Activated CD8-positive, alpha-beta memory T cell treated with anti-CD3 and anti-CD28 coated beads, Interleukin-2, amount 50 U/mL, for 4 hours (primary cell): ENCODE measurements at places on chromosomes 5 and 9.

GRCh38 chr5:128220841-128221240 lies 137.3 kb downstream of the SLC12A2 start:
- DNase-seq, result no peak

DNA sequence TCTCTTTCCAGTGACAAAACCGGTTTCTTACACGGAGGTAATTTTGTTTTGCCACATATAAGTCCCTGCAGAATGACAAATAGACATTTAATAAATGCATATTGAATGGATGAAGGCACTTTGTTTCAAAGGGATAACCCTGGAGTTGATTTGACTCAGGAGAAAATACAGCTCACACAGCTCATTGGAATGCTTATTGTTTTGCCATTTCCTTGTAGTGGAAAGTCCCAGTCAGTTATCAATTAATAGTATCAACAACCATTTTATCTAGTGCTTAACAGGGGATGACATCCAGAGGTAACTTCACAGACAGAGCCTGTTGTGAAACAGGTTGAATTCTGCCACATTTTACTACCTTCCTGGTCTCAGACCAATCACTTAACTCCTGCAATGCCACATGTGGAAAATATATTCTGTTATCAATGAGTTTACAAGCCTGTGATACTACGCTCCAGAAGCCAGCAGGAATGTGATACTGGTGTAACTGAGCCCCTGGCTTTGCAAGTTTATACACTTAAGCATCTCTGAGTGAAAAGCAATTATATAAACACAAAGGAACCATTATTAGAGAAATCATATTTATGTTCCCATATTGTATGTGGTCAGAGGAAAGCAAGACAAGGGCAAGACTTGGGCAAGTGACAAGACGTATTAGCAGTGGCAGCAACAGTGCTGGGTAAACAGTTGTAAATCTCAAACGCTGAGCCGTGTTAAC lies 123.1 kb upstream of the ANKRD55 start:
- DNase-seq, result no peak

- no peak for DNase-seq
Measured at GRCh38 chr9:13755551-13755950, 476.1 kb upstream of the MPDZ start.

DNA sequence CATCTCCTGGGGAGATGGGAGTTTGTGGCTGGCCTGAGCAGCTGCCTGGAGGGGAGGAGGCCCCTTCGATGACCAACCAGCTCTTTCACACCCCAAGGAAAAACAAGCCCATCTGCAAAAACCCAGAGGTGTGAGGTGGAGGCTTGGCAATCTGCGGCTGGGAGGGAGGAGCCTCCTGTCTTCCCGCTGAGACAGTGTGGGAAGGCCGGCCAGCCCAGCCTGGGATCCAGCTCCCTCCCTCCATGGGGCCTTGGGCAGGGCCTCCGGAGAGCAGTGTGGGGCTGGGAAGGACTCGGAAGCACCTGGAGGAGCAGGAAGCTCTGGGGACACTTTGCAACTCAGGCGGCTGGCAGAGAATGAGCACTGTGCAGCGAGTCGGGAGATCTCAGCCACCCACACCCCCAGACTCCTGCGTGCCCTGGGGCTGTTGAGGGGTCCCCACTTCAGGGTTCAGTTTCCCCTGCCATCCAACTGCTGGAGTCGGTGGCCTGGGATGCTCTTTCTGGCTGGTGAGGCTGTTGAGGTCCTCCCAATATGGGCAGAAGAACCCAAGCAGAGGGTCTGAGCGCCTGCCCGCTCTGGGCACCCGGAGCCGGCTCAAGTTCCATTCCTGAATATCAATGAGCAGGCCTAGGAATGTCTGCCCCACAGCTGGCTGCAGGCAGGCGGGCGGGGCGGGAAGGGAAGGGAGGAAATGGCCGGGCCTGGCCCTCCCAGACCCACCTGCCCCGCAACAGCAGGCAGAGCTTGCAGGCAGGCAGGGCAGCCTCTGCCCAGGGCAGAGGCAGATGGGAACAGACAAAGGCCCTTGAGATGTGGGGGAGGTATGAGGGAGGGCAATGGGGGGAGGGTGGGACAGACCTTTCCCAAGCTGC lies 101.1 kb downstream of the FGF18 start:
- DNase-seq, result no peak

DNA sequence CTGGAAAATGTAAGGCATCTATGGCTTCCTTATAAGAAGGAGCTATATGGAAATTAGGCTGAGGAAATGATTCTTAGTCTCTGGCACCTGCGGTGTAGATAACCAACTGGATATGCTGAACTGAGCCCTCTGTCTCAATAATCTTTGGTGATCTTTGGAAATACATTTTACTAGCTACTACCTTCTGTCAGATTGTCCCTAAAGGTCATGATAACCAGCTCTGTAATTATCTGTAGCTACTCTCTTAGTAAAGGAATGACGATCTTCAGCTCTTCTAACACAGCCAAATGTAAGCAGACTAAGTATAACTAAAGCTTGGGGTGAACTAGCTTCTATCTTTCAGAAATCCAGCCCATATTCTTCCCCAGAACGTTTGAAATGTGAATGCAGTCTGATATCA lies 124.9 kb upstream of the GRHPR start:
- DNase-seq, result no peak

GRCh38 chr5:124536333-124536732 lies 210.1 kb downstream of the ZNF608 start:
- no peak for DNase-seq

DNA sequence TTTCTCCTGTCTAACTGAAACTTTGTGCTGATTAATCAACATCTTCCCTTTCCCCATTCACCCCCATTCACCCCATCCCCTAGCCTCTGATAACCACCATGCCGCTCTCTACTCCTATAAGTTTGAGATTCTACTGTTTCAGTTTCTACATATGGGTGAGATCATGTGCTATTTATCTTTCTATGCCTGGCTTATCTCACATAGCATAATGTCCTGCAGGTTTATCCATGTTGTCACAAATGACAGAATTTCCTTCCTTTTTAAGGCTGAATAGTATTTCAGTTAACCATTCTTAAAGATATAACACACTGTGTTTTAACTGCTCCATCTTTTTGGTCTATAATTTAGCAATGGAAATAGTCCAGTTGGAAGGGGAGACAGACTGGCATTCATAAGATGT lies 205.1 kb downstream of the SNCAIP start:
- no peak for DNase-seq

DNA sequence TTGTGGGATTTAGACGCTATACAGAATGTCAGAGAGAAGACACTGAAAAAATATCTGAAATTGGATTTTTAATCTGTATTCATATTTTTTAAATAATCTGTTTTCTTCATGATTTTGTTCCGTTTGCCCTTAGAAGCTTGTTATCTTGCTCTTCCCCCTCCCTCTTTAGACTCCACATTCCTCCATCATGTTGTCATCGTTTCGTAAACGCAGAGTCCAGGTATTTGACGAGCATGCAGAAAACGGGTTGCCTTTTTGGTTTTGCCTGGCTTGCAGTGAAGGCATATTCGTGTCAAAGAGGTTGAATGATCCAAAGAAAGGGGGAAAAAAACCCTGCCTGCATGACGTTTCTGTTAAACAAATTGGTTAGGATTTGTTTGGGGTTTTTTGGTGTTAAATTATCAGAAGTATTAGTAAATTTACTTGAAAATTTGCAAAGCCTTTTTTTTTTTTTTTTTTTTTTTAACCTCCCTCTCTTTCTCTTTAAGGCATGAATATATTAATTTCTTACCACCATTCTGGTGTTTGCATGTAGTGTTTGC lies 2.9 kb downstream of the SPTAN1 start:
- no peak for DNase-seq

GRCh38 chr5:1133510-1134201 lies 21.8 kb upstream of the SLC12A7 start:
- DNase-seq, result no peak

DNA sequence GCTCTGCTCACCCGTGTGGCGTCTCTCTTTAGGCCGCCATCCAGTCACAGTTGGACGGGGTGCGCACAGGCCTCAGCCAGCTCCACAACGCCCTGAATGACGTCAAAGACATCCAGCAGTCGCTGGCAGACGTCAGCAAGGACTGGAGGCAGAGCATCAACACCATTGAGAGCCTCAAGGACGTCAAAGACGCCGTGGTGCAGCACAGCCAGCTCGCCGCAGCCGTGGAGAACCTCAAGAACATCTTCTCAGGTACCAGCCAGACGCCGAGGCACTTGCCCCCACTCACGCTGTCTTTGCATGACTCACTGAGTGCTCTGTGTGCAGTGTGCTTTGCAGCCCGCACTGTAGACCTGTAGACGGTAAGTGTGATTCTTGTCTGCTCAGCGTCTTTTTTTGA lies 4.5 kb downstream of the EXOC3 start:
- no peak for DNase-seq

- no peak for DNase-seq
Measured at GRCh38 chr5:135609981-135610380, 31.2 kb upstream of the CXCL14 start.

GRCh38 chr9:130414910-130415746 lies 29.6 kb upstream of the ASS1 start:
- no peak for DNase-seq

DNA sequence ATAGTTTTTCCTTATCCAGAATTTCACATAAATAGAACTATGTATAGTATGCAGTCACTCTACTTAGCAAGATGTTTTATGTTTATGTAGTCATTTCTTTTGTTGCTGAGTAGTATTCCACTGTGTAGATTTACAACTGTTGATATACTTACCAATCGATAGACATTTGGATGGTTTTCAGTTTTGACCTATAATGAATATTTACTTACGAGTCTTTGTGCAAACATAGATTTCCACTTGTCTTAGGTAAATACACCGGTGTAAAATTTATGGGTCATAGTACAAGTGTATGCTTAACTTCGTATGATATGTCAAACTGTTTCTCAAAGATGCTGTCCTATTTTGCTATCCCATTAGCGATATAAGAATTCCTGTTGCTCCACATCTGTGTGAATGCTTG lies 19.7 kb upstream of the OR2K2 start:
- DNase-seq, result no peak

- no peak for DNase-seq
Measured at GRCh38 chr5:167294882-167295680, 996.4 kb upstream of the WWC1 start.

GRCh38 chr5:60820593-60821487 lies 23.2 kb downstream of the ELOVL7 start:
- no peak for DNase-seq

- no peak for DNase-seq
Measured at GRCh38 chr9:93223260-93224180, 39.6 kb downstream of the WNK2 start.

DNA sequence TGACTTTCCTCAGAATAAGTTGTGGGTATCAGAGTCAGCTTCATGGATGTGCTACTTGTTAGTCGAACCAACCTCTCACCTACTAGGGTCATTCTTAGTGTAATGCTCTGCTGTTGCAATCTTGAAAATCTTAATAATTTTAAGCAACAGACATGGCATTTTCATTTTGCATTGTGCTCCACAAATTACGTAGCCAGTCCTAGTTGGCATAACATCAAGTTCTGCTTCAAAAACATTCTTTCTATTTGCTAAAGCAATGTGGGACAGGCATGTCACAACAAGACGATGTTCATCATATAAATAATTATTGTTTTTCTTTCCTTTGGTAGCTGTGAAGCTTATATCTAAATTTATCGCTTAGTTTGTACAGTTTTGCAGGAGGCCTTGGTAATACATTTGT lies 39.3 kb upstream of the CDH12 start:
- DNase-seq, result no peak

DNA sequence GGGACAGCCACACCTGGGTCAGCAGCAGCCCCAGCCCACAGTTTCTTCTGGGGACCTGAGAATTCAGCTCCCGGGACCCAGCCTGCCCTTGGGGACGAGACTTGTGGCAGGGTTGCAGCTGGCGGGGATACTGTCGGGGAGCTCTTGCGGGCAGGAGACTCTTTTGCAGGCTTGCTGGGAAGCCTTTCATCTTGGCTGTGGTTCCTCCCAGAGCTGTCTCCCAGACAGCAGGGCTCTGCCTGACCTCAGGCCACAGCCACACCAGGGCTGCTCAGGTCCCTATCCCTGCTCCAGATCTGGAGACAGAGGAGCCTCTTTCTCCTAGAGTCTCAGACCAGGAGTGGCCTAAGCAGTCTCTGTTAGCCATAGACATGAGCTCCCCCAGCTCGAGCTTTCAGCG lies 4.7 kb upstream of the MYMK start:
- DNase-seq, result no peak

DNA sequence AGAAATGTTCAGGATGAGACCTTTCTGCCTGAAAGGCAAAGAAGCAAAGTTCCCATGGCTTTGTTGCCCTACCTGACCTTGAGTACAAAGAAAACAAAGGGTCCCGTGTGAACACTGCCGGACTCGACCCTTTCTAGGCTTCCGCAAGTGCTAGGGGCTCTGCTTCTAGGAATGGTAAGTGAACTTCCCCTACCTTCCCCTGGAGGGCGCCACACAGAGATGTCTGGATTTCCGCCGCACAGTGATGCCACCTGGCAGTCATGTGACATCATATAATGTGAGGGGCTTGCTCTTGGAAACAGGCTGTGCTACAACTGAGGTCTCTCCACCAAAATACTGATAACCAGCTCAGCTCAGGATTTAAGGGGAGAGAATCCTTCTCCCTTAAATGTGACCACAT lies 56.6 kb downstream of the HSD17B3 start:
- DNase-seq, result no peak

DNA sequence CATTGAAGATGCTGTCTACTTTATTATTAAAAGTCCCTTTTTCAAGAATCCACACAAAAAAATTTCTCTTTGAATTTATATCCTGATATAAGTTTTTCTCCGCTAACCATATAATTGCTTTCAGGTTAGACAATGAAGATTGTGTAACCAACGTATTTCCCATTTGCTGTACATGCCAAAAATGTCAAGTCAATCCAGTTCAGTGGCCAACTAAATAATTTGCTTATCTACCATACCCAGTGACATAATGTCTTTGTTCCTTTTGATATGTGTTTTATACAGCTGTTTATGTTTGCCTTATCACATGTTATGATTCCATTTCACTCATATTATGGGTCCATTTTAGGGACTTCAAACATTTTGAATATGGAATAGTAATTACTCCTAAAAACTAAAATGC lies 349.9 kb downstream of the EFNA5 start:
- DNase-seq, result no peak

GRCh38 chr9:112925058-112925641 lies 34.5 kb upstream of the SLC46A2 start:
- DNase-seq, result no peak

DNA sequence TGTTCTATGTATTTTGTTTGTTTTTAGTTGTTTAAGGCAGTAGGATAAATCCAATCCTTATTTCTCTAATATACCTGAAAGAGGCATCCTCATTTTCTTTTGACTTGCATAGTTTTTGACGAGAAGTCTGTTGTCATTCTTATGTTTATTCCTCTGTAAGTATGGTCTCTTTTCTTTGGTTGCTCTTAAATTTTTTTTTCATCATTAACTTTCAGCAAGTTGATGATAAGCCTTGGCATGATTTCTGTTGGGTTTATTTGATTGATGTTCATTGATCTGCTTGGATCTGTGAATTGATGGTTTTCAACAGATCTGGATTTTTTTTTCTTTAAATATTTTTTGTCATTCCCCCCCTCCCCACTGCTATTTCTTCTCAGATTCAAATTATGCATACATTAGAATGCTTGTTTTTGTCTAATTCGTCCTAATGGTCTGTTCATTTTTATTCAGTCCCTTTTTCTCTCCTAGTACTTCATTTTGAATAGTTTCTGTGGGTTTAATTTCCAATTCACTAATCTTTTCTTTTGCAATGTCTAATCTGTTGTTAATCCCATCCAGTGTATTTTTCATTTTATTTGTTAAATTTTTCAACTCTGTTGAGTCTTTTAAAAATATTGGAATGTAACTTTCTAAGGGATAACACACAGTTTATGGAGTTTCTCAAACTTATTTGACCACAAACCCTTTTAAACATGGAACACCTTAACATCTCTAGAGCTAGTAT lies 495.9 kb downstream of the CSNK1G3 start:
- DNase-seq, result no peak
